ENCODE measurements at places on chromosomes 11 and 22. TPM values are rescaled to one million over a fixed set of nuclear protein-coding genes. Genes with fewer than 3 reads are reported as not detected.

- no peak for DNase-seq
These were observed 305.9 kb downstream of the BRD1 start for GRCh38 chr22:49521787-49522224.

GRCh38 chr11:128874427-128874826 is 7.3 kb upstream of the KCNJ1 start:
- DNase-seq, result no peak

GRCh38 chr22:17350292-17350691 is 19.0 kb upstream of the CECR2 start:
- no peak for DNase-seq

GRCh38 chr22:44567846-44568493 is 69.9 kb upstream of the RTL6 start:
- peak; percentile 5 for DNase-seq

DNA sequence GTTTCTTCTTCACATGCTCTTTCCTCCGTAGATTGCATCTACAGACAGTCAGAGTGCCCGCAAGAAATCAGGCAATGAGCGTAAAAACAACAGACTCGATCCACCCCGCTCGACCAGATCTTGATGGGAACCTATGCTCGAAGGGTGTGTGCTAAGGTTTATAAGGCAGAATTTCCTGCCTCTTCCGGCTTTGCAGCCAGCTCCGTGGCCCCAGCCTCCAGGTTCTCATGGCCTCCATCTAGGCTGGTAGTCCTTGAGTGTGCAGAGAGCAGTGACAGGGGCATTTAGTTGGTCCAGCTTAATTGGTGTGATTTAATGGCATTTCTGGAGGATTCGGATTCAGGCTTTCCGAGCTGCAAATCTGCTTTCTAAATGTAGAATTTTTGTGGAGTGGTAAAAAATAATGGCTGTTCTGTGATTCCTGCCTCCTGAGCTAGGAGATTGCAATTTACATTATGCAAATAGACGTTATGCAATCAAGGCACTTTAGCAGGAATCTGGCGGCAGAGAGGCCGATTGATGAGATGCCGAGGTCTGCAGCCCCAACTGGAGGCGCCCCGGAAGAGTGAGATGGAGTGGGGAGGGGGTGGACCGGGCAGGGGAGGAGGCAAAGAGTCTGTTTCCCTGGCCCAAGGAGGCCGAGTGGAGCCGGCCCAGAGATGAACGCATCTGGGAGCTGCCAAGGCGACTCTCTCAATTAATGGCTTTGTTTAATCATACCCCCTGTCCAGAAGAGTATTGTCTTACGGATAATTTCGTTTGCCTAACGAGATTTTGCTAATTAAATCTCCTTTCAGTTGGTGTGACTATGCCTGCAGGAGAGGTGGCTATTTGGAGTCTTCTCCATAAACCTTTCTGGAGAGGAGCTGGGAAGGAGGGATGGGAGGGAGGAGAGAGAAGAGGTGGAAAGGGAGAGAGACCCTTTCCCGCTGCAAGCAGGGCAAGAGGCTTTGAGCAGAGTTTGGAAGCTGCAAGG is 75.3 kb downstream of the PKNOX2 start:
- no peak for DNase-seq

DNA sequence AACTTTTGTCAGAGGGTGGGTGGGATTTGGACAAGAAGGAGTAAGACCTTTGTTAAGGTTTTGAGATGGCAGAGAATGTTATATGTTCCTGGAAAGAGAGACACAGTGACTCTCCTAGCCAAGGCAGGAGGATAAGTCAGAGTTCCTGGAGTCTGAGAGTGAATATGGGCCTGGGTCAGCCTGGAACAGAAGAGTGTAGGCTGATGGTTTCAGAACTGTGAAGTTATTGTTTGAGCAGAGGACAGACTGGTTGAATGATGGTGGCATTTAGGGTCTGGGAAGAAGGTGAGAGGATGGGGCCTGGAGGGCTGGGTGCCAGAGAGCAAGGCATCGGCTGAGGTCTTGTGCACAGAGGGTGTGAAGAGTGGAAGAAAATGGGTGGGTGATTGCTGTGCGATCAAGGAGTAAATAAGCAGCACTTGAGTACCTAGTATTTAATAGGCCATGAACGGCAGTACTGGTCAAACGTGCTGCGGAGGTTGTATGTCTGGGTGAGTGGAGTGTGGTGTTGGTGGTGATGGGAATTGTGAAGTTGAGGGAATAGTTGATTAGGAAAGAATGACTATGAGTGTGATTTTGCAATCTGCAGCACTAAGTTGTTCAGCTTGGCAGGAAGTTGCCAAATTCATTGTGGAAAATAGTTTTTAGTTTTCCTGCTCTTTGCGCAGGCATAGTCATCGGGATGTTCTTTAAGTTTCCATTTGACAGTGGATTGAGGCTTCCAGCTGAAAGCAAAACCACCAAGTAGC is 1.8 kb downstream of the PANX1 start:
- DNase-seq, result no peak

GRCh38 chr11:112961146-112961668 is at the start of gene NCAM1:
Gene NCAM1 (plus strand): TSS chr11:112961420.
- DNase-seq, result peak; percentile 52

DNA sequence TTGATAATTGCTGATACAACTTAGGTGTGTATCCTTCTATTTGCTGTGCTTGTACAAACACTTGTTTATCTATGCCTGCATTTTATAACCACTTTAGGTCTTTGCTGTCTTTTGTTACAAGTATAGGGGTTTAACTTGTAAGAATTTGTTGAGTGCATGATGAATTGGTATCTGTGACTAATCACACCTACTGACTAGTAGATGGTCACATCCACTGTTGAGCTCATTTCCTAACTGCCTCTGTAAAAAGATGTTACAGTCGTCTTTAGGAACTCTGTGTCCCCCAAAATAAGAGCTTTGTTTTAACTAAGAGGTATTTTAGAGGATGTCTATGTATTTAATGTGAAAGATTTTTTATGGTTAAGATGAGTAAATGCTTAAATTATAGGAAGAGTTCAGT is 60.5 kb downstream of the HIPK3 start:
- no peak for DNase-seq

DNA sequence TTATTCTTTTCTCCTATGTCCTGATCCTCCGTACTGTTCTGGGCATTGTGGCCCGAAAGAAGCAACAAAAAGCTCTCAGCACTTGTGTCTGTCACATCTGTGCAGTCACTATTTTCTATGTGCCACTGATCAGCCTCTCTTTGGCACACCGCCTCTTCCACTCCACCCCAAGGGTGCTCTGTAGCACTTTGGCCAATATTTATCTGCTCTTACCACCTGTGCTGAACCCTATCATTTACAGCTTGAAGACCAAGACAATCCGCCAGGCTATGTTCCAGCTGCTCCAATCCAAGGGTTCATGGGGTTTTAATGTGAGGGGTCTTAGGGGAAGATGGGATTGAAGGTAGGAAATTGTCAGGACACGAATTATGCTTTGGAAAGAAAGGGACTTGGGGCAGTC is 843 bp downstream of the OR51T1 start:
- no peak for DNase-seq

DNA sequence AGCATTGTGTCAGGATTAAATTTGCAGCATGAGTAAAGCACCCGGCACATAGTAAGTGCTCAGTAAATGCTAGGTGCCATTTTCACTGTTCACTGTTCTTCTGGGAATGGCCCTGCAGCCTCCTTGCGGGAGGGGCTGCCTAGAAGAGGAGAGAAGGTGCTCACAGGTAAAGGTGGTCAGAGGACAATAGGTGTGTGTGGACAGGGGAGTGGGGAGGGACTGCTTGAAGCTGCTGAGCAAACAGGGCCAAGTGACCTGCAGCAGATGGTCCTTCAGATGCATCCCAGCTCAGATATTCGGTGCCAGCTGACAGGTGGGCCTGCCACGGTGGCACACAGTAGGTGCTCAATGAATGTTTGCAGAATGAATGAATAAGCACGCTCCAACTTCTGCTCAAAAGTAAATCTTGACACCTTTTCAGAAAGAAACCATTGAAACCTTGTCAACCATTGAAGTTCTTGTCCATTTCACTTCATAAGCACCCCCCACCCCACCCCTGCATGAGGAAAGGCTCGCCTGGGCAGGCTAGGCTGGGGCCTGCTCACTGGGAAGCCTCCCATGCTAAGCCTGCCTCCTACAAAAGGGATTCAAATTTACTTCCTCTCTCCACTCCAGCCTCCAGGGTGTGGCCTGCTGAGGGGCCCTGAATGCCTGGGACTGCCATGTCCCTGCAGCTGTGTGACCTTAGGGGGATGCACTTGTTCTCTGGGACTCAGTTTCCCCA is 1.6 kb downstream of the KIAA0930 start:
- peak; percentile 50 for DNase-seq

SNX15 gene
- 25.4 TPM for total RNA-seq
